ENCODE measurements at places on chromosomes 6 and 20. TPM values are rescaled to one million over a fixed set of nuclear protein-coding genes. Genes with fewer than 3 reads are reported as not detected.
A peak's percentile ranks its signal among the peaks of the same experiment; 100 is the strongest.

DNA sequence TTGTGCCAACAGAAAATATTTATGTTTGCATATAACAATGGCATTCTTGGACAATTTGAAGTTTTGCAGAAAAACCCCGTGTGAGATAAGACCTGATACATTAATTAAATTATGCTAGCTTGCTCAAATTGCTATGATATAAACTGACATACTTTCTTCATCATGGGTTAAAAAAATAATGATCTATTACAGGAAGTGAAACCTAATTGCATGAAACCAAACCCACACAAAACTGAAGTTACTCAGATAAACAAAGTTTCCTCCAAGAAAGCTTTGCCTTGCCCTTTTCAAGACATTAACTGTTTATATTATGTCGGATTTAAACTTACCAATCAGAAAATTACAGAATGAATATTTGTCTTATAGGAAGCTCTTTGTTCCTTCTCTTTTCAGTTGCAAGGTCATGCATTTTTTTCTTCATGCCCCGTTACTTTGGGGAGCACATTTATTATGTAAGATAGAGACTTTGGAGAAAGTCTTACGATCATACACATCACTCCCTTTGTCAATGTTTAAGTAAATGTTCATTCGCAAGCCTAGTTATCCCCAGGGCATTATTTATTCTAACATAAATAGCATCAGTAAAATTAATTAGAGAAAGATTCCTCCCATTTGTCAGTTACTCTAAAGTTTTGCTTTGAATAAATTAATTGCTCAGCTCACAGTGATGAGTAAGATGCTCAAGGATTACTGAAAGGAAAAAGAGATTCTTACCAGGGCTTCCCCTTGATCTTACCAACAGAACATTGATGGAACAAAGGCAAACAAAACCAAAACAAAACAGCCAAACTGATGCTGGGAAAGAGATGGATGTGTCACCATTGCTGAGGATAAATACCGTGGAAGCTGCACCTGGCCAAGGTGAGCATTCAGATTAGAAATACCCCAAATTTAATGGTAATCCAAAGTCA is 14.8 kb upstream of the TMEM244 start:
- no peak overlapping the region for H3K4me3 ChIP-seq
- no peak for DNase-seq
- H3K27ac ChIP-seq, result no peak overlapping the region
- no peaks in the 10 kb centered on the region for H3K36me3 ChIP-seq
- no peaks in the 10 kb centered on the region for H3K4me1 ChIP-seq

GRCh38 chr20:49584418-49585382 is 16.8 kb upstream of the PTGIS start:
- no peak for DNase-seq
- H3K27me3 ChIP-seq, result no peaks in the 10 kb centered on the region
- H3K36me3 ChIP-seq, result no peaks in the 10 kb centered on the region
- no peaks in the 10 kb centered on the region for H3K4me1 ChIP-seq

GRCh38 chr6:83153883-83154521 is 39.1 kb downstream of the PGM3 start:
- no peaks in the 10 kb centered on the region for H3K36me3 ChIP-seq
- no peak for DNase-seq
- no peaks in the 10 kb centered on the region for H3K27me3 ChIP-seq
- no peak overlapping the region for H3K4me3 ChIP-seq
- H3K4me1 ChIP-seq, result no peaks in the 10 kb centered on the region
- H3K27ac ChIP-seq, result no peak overlapping the region

- peak overlapping the region; percentile 79 for H3K27ac ChIP-seq
- peak overlapping the region; percentile 37 for H3K4me3 ChIP-seq
- H3K27me3 ChIP-seq, result no peaks in the 10 kb centered on the region
- peaks cover 21% of the 10 kb centered on the region for H3K4me1 ChIP-seq
- peak; percentile 65 for DNase-seq
- no peaks in the 10 kb centered on the region for H3K36me3 ChIP-seq
Observed at GRCh38 chr20:50464026-50464724, 46.0 kb upstream of the PTPN1 start.

DNA sequence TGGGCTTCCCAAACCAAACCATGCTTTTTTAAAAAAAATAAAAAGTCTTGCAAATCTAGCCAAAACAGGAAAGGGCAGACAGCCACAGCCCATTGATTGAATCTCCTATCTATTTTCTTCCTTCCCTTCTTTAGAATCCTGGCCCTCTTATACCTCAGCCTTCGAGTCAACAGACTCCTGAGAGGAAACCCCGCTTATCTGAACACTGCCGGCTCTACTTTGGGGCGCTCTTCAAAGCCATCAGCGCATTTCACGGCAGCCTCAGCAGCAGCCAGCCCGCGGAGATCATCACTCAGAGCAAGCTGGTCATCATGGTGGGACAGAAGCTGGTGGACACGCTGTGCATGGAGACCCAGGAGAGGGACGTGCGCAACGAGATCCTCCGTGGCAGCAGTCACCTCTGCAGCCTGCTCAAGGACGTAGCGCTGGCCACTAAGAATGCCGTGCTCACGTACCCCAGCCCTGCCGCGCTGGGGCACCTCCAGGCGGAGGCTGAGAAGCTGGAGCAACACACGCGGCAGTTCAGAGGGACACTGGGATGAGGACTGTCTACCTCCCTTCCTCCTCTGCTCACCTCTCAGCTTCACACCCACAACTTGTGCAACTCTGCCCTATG is 10.1 kb upstream of the RTF2 start:
- H3K27me3 ChIP-seq, result no peaks in the 10 kb centered on the region
- no peak overlapping the region for H3K4me3 ChIP-seq
- H3K4me1 ChIP-seq, result no peaks in the 10 kb centered on the region
- no peak for DNase-seq

DNA sequence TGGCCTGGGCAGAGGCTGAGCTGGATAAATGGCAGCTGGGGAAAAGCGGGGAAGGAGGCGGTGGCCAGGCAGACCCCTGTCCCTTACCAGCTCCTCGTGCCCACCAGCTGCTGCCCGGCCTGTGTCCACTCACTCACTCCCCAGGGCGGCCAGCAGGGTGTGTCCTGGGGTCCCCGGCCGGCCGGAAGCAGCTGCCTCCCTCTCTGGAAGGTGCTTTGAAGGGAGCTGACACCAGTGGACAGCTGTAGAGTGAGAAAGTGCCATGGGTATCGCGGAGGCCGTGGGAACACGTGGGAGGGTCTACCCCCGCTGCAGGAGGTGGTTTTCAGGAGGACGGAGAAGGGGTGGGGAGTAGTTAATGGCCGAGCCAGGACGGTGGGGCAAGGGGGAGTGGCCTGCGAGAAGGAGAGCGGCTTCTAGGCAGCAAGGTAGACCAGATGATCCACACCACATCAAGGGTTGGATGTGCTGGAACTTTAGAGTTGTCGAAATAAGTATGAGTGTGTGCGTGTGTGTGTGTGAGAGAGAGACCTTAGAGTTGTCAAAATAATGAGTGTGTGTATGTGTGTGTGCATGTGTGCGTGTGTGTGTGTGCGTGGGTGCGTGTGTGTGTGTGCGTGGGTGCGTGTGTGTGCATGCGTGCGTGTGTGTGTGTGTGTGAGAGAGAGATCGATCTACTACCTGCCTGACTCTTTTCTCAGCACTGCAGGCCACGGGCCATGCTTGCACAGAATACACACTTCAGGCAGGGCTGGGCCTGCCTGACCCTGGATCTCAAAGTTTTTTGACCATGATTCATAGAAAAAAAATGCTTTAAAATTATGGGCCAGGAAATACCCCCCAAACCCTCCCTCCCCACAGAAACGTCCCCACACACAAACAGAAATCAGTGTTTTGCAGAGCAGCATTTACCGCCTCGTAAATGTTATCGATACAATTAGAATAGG is 43.9 kb downstream of the CDH4 start:
- no peaks in the 10 kb centered on the region for H3K27me3 ChIP-seq
- H3K27ac ChIP-seq, result no peak overlapping the region
- H3K36me3 ChIP-seq, result no peaks in the 10 kb centered on the region
- DNase-seq, result no peak

Gene KCNB1
- 11.1 TPM for total RNA-seq

Gene NFKBIE
- 9.9 TPM for total RNA-seq

DNA sequence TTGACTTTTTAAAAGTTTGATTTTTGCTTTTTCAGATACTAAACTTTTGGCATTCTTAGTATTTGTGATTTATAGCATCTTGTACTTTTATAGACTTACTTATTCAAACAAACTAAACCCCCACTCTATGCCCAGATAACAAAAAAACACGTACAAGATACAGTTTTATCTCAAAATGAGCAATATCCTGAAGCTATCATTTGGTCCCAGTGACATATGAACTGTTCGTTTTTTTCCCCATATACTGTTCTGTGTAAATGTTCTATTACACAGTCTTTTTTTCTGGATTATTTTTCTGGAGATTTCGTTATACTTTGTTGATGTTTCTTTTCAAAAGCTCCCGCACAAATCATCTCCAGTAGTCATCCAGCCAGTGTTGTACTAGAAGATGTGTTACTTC is 27.3 kb upstream of the SERINC3 start:
- H3K27ac ChIP-seq, result peak overlapping the region; percentile 26
- DNase-seq, result no peak
- H3K4me3 ChIP-seq, result no peak overlapping the region
- no peaks in the 10 kb centered on the region for H3K27me3 ChIP-seq
- H3K4me1 ChIP-seq, result peaks cover 25% of the 10 kb centered on the region

- no peaks in the 10 kb centered on the region for H3K36me3 ChIP-seq
- no peak overlapping the region for H3K4me3 ChIP-seq
- DNase-seq, result no peak
Observed at GRCh38 chr20:60135276-60135675, 177.1 kb downstream of the CDH26 start.

DNA sequence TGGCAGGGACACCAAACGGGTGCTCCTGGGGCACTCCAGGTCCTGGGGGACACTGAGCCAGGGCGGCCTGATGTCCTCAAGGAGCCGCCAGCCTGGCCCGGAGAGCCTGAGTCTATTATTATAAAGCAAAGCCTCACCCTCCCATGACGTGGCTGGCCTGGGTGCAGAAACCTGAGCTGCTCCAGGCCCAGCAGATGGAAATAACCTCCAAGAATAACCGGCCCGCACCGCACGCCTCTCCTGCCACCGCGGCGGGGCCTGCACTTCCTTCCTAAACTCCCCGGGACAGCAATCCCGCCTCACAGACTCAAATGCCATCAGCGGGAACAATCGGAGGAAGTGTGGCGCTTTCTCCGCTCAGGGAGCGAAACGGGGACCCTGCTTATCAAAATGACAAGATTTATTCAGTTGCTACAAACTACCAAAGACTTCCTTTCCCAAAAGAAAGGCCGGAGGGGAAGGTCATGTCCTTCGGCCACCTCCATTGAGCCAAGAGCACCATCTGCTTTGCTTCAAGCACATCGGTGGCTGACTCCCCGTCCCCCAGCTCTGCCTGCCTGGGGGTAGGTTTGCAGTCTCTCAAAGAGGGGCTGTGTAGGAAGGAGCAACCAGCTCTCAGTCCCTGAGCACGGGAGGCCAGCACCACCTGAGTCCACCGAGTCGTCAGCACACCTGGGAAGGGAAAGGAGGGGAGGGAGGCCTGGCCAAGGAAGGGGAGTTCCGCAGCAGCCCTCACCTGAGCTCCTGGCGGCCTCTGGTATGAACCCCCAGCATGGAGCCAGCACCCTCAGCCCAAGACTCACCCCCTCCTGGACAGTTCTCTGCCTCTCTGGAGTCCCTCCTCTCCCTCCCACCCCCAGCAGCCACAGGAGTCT is 78.6 kb upstream of the QKI start:
- peak overlapping the region; percentile 36 for H3K4me3 ChIP-seq
- H3K27ac ChIP-seq, result peak overlapping the region; percentile 92
- no peaks in the 10 kb centered on the region for H3K27me3 ChIP-seq
- no peaks in the 10 kb centered on the region for H3K36me3 ChIP-seq

DNA sequence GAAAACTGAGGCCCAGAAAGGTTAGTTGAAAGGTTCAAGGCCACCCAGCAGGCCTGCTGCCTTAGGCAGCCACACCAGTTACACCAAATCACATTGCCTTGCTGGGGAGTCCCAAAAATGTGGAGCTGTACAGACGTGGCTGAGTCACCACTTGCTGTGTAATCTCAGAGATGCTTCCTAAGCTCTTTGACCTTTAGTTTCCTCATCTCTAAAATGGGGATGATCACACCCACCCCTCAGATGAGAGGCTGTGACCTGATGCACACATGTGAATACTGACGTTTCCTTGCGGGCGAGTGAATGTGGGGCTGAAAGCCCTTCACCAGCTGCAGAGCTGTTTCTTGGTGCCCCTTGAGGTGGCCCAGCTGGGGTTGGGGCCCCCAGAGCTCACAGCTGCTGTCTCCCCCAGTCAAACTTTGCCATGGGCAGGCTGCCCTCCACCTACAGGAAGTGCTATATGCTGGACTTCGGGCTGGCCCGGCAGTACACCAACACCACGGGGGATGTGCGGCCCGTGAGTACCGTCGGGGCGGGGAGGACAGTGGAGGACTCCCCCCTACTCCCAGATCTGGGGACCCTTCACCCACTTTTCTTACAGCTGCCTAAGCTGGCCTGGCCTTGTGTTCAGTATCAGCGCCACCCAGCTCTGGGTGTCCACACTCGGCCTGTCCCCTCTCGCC is 11.0 kb downstream of the TTBK1 start:
- DNase-seq, result no peak
- H3K4me1 ChIP-seq, result no peaks in the 10 kb centered on the region
- no peak overlapping the region for H3K27ac ChIP-seq
- no peak overlapping the region for H3K4me3 ChIP-seq

Gene ZSCAN31
- total RNA-seq, result 10.9 TPM

DNA sequence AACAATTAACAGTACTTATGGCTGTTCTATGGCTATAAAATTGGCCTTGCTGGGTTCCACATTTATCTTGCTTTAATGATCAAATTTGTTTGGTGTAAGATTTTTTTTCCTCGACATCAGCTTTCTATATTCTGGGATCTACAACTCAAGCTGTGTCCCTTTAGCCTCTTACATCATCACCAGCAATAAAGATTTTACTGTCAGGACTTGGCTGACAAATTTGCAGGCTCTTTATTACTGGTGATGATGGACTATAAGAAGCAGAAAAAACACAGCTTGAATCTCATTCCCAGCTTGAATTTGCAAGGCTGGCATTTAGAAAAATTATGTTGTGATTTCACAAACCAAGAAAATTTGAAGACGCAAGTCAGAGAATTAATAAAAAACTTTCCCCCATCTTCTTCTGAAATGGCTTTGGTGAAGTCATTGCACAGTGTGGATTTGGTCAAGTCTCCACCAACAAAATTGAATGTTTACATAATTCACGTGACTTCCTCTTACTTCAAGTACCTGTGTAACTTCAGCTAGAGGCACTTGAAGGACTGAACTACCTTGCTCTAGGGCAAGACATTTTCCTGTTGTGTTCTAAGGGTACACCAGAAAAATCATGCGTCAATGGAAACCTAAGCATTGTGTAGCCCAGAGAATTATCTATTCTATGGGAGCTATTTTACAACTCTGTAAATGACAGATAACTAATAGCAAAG is 175.0 kb downstream of the CBLN4 start:
- DNase-seq, result no peak
- H3K36me3 ChIP-seq, result no peaks in the 10 kb centered on the region
- no peak overlapping the region for H3K27ac ChIP-seq
- H3K4me3 ChIP-seq, result no peak overlapping the region
- H3K27me3 ChIP-seq, result no peaks in the 10 kb centered on the region

Gene DYNLT2
- total RNA-seq, result 0.62 TPM

- no peak overlapping the region for H3K4me3 ChIP-seq
- H3K27ac ChIP-seq, result peak overlapping the region; percentile 74
- H3K4me1 ChIP-seq, result peaks cover 18% of the 10 kb centered on the region
- no peaks in the 10 kb centered on the region for H3K36me3 ChIP-seq
Observed at GRCh38 chr6:166595061-166595780, 8.7 kb upstream of the RAMACL start.

Gene C6orf132
- not detected for total RNA-seq

Gene TRIM31
- total RNA-seq, result not detected

Gene MCUR1
- 9.5 TPM for total RNA-seq
